WERI-Rb-1 (cell line): ENCODE measurements at places on chromosomes 13 and 19.

- DNase-seq, result no peak
Observed at GRCh38 chr13:60453490-60453889, 56.5 kb downstream of the TDRD3 start.

DNA sequence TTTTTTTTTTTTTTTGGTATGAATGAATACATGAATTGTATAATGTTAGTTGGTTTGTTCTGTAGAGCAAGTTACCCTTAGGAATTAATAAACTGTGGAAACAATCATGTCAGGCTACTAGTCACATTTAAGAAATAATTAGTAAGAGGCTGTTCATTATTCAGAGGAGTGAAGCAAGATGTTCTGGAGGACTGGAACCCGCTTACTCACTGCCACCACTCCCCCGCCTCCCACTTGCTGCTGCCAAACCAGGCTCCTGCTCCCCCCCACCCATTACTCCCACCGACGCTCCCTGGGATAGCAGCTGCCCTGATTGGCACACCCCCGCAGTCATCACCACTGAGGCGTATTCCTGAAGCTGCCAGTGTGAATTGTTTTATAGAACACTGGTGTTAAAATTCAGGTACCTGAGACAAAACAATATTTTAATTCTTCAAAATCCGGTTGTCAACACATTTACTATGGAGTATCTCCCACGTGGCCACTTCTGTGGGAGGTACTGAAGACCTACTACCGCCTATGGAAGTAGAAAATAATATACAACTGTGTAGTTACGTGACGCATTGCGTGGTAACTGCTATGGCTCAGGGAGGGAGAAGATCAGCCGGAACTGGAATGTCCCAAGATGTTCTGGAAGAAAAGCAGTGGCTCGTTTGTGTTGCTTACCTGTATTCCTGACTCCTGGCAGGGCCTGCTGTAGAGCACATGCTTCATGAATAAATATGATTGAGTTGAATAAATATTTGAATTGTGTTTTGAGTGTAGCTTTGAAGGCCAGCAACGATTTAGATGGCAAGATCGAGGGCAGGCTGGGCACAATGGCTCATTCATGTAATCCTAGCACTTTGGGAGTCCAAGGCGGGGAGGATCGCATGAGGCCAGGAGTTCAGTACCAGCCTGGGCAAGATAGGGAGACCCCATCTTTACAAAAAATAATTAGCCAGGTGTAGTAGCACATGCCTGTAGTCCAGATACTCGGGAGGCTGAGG, 1.7 kb downstream of the DPY19L3 start:
- DNase-seq, result no peak

- DNase-seq, result peak; percentile 49
Observed at GRCh38 chr19:43532571-43532961, 422 bp upstream of the ZNF575 start.

DNA sequence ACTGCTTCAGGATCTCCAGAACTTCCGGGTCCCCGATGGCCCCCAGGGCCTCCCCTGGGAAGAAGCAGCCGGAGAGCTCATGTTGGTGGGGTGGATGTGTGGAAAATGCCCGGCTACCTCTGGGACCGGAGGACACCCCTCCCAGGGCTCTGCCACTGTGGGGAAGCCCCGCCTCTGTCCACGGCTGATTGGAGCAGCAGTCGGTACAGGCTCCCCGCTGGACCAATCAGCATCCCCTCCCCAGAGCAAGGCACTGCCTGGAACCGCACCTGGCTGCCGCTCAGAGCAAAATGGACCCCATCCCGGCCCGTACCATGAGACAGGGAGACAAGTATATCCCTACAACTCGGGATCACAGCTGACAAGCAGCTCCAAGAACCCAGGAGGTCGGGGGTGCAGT, 6.4 kb downstream of the DOHH start:
- DNase-seq, result peak; percentile 61

DNA sequence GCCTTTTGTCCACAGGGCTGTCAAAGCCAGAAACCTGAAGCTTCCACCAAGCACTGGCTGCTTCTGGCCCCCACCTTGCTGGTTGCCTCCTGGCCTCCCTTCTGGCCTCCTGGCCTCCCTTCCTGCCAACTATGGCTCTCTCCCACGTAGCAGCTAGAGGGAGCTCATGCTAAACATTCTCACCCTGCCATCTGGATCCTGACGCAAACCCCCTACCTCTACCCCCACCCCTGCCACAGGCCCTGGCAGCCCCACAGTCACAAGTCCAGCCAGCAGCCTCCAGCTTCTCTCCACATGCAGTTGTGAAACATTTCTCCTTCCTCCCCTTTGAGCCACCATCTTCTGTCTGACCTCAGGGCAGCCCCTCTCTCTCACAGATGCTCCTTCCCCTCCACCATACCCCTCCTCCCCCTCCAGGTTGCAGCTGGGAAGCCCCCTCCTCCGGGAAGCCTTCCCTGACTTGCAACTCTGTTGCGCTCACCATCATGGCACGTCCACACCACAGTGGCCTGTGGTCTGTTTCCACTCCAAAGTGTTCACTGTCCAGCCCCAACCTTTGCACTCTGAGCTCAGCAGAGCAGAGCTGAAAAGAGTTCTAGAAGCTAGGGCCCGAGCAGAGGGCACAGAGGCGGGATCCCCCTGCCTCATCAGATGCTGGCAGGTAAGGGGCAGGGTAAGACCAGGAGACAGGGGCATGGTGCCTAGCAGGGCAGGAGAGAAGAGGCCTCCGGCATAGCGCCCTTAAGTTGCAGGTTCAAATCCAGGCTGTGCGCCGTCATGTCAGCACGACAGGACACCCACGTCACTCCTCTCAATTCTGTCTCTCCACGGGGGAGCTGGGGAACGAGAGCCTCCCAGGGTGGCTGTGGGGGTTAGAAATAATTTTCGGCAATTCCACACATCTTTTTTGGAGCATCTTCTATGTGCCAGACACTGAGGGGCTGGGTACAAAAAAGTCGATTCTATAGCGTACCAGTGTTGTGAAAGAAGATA, 7.3 kb downstream of the ADGRL1 start:
- no peak for DNase-seq

DNA sequence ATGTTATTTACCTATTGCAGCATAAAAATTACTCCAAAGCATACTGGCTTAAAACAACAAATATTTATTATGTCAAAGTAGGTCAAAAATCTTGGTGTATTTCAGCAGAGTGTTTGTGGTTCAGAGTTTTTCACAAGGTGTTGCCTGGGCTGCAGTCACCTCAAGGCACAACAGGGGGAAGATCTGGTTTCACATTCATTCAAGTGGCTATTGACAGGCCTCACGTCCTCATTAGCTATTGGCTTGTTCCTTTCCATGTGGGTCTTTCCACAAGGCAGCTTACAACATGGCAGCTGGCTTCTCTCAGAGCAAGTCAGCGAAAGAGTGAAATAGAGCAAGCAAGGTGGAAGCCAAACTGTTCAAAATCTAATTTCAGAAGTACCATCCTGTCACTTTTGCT, 602.9 kb downstream of the OLFM4 start:
- no peak for DNase-seq

DNA sequence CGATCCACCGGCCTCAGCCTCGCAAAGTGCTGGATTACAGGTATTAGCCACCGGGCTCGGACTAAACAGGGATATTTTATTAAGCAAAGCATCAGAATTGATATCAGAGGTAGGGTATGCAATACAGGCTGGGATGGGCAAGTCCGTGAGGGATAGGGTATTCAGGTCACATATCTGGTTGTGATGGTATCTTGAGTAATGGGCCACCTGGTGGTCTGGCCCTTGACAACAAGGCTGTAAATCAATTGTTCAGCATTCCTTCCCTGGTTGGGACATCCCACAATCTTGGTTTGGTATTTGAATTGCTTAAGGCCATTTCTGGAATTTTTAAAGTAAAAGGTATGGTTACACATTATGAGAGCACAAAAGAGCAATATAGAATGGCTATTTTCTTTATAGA, 1588.0 kb downstream of the SLITRK1 start:
- DNase-seq, result no peak

GRCh38 chr19:53981376-53981951, 10.0 kb upstream of the CACNG6 start:
- DNase-seq, result peak; percentile 37

GRCh38 chr13:69970520-69970919, 137.1 kb upstream of the ATXN8OS start:
- DNase-seq, result no peak

DNA sequence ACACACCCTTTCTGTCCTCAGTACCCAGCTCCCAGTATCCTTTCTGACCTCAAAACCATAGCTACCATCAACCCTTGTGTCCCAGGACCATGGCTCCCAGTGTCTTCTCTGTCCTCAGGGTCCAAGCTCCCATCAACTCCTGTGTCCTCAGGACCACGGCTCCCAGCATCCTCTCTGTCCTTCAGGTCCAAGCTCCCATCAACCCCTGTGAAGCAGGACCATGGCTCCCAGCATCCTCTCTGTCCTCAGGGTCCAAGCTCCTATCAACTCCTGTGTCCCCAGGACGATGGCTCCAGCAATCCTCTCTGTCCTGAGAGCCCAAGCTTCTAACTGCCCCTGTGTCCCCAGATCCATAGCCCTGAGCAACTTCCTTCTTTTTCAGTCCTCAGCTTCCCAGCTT, 1.7 kb upstream of the CADM4 start:
- no peak for DNase-seq
